ENCODE measurements at places on chromosomes 16 and 17. TPM values are rescaled to one million over a fixed set of nuclear protein-coding genes. Genes with fewer than 3 reads are reported as not detected.
A peak's percentile ranks its signal among the peaks of the same experiment; 100 is the strongest.

GRCh38 chr16:87407511-87408112 is 15.5 kb downstream of the MAP1LC3B start:
- H3K4me3 ChIP-seq = no peak overlapping the region
- H3K4me1 ChIP-seq = no peaks in the 10 kb centered on the region
- H3K27me3 ChIP-seq = no peaks in the 10 kb centered on the region
- peak overlapping the region; percentile 55 for H3K27ac ChIP-seq

DNA sequence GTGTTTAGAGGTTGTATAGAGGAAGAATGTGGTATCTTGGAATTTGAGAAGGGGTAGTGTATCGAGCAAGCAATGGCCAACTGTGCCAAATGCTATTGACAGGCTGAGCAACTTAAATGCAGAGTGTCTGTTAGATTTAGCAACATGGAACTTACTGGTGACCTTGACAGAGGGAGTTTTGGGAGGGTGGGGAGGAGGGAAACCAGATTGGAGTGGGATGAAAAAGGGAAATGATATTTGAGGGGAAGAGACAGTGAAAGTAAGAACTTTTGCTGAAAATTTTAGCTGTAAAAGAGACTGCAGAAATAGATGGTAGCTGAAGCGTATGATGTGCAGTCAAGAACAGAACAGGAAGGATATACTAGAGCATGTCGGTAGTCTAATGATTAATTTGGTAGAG is 1.1 kb downstream of the LRRC36 start:
- H3K4me1 ChIP-seq = peaks cover 8% of the 10 kb centered on the region
- H3K4me3 ChIP-seq = no peak overlapping the region
- no peaks in the 10 kb centered on the region for H3K36me3 ChIP-seq
- DNase-seq = no peak
- H3K27ac ChIP-seq = no peak overlapping the region

DNA sequence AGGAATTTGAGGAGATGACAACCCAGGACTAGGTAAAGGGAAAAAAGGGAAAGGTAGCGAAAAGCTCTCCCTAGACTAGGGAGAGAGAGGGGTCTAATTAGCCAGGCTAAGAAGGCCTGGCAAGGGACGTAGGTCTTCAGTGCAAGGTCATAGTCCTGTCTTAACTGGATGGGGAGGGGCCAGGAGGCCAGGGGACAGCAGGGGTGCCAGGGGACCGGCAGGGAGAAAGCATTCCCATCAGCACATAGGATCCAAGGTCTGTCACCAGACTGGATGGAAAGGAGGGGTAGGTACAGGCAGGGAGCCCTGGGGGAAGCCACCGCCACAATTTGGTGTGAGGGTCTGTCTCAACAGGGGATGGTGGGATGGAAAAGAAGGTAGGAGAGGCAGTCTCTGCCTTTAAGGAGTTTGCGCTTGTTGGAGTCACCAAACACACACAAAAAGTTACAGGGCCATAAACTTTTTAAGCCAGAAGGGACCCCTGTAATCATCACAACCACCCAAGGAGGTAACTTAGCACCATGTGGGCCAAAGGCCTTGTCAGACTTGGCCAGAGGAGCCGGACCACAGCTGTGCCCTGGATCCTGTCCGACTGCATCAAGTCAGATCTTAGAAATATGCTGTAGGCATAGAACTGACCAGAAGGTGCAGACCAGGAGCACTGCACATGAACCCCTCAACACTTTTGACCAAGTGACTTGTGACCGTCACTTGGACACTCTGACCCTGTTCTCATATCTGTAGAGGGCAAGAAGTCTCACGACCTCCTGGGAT is 10.0 kb downstream of the AXIN2 start:
- H3K27ac ChIP-seq = no peak overlapping the region
- peaks cover 29% of the 10 kb centered on the region for H3K4me1 ChIP-seq

DNA sequence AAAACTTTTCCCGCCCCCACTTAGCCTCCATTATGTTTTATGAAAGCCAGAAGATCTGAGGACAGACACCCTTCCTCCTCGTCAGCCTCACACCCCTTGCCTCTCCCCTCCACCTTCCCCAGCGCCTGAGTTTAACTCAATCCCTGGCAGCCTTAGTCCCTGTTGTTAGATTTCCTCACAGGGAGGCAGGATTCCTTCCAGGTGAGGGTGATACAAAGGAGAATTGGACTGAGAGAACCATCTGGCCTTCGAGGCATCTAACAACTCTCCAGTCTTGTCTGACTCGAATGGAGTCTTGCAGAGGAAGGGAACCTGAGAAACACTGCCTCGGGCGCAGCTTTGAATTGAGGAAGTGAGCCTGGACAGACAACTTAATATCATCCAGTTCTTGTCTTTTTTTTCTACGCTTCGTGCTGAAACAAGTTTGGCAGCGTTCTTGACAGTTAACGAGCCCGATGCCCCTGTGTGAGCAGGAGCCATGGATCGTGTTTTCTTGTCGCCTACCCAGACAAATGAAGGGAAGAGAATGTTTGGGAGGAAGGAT is 1.3 kb upstream of the ZNF768 start:
- peaks cover 4% of the 10 kb centered on the region for H3K4me1 ChIP-seq
- no peaks in the 10 kb centered on the region for H3K36me3 ChIP-seq
- DNase-seq = no peak
- H3K4me3 ChIP-seq = peak overlapping the region; percentile 26

Gene GPRC5C
- 82.2 TPM for total RNA-seq
